ENCODE measurements at places on chromosomes 3 and 15.

- no peak for DNase-seq
Measured at GRCh38 chr15:64640146-64640871, 135.1 kb downstream of the RBPMS2 start.

DNA sequence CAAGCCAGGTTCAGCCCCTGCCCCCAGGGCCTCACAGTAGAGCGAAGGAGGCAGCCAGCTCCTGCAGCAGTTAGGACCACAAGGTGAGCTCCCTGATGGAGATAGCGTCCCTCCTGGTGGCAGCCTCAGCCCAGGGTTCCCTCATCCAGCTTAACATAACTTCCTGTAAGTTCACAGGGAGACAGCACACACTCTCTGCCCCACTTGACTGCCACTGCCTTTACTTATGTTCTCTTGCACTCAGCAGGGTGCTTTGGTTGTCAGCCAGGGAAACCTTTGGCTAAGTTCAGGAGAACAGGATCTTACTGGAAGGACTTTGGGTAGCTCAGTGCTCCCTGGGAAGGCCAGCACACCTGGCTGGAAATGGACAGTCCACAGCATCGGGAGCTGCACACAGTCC is 10.9 kb downstream of the KBTBD13 start:
- DNase-seq, result no peak

GRCh38 chr15:99671926-99672635 is 61.2 kb downstream of the LYSMD4 start:
- no peak for DNase-seq

DNA sequence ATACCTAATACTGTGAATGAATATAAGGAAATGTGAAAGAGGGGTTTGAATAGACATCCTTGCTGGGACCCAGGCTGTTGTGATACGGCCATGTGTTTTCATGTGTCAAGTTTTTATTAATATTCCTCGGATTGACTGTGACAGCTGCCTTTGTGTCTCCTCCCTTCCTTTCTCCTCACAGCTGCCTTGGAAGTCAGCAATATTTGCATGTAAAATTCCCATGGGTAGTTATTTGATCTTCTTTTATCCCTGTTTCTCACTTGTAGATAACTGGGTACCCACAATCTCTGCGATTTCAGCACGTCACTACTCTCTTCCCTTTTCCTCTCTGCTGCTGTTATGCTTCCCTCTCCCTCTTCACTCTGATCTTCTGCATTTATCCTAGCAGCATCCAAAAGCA is 9.4 kb downstream of the GPR156 start:
- DNase-seq, result no peak

DNA sequence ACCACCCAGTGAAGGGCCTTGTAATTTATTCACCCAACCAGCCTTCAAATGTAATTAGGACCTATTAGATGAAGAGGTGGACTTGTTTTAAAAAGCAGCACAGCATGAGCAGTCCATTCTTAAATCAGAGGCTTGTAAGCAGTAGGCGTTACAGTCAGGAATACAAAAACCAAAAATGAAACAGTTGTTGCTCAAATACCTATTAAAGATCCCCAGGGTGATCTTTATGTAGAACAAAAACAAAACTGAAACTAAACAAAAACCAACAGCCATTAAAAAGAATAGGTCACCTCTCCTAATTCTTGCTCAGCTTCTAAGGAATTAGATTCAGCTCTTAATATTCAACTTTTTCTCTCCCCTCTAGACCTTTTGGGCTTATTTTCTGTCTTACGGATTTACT is 104.9 kb upstream of the ST8SIA2 start:
- no peak for DNase-seq

GRCh38 chr3:151430821-151431484 is 29.9 kb downstream of the IGSF10 start:
- no peak for DNase-seq

DNA sequence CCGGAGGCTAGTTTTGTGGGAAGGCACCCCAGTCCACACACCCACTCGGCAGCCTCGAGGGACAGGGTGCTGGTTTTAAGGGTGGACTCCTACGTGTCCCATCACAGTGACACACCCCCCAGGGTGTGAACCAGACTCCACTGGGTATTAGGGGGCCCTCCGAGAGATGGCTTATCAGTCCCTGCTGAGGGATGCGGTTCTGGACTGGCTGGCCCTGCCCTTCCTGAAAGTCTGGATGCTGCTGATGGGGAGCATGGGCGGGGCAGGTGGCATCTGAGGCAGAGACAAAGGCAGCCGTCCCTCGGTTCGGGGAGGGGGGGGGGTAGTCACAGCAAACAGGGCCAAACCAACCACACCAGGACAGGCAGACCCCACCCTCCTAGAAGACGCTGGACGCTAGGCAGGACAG is 939 bp upstream of the ULK3 start:
- no peak for DNase-seq

DNA sequence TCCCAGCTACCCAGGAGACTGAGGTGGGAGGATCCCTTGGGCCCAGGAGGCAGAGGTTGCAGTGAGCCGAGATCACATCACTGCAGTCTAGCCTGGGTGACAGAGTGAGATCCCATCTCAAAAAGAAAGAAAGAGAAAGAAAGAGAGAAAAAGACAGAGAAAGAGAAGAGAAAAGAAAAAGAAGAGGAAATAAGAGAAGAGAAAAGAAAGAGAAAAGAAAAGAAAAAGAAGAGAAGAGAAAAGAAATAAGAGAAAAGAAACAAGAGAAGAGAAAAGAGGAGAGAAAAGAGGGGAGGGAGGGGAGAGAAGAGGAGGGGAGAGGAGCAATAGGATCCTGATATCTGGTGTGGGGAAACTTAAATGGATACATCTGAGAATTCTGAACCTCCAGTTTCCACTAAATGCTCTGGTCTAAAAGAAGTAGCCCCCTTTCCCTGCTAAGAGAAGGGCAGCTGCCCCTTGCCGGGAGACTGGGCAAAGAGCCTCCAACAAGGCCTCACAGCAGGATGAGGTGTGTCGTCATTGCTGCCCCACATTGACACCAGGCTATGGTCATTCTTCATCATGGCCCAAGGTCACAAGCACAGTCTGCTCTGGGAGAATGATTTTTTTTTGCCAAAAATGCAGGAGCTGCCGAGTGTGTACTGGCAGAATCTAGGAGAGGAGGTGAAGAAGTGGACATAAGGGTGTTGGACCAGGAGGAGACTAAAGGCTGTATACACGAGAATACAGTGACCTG is 21.1 kb upstream of the COMMD4 start:
- no peak for DNase-seq

DNA sequence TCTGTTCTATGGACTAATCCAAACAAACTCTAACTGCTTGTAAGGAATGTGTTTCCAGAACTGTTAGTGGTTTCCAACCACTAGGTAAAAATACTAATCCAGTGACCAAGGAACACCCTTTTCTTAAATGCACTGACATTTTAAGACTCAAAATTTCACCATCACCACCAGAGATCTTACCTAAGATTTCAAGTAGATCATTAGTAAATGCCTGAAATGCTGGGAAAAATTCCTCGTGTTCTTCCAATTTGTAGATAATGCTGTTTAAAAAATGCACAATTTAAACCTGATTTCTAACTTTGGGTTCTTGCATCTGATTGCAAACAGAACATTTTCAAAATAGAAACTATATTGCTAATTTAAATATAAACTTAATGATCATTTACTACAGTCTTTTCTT is 63.4 kb downstream of the ESYT3 start:
- DNase-seq, result no peak

DNA sequence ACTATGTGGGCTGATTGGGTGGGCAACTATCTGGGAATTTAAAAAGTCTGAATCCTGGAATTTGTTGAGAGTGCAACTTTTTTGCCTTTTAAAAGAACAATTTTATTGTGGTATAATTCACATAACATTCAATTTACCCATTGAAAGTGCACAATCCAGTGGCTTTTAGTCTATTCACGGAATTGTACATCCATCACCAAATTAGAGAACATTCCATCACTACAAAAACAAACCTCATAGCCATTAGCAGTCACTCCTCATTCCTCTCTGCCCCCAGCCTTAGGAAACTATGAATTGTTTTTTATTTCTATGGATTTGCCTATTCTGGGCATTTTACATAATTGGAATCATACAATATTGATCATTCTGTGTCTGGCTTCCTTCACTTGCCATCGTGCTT is 101.8 kb upstream of the ALDH1A3 start:
- no peak for DNase-seq

DNA sequence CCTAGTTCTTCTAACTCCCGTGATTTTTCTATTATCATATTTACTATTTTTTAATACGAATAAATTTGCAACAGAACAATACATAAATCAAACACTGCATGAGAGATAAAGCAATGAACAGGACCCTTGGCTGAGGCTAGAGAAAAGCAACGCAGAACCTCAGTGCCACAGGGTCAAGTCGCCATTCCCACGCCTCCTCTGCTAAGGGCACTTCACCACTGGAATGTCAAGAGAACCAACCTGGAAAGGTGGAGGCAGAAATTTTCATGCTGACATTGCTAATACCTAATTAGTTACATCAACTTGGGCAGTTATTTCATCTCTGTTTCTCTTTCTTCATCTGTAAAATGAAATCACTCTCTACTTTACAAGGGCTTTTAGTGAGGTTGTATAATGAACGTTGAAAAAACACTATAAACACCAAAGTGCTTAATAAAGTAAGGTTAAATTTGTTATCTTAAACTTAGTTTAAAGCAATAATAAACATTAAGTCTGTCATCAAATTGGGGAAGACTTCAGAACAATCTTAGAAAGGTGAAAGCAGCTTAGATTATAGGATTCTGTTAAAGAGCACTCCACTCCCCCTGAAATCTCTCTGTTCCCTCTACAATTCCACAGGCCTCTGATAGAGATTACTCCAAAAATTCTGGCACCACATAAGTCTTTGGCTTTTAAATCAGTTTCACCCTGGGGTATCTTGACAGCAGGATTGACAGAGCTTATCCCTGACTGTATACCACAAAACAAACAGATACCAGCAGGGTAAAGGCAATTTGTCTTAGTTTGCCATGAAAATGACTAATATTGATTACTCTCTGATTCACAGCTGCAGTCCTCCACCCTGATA is 41.9 kb downstream of the PLCH1 start:
- no peak for DNase-seq

DNA sequence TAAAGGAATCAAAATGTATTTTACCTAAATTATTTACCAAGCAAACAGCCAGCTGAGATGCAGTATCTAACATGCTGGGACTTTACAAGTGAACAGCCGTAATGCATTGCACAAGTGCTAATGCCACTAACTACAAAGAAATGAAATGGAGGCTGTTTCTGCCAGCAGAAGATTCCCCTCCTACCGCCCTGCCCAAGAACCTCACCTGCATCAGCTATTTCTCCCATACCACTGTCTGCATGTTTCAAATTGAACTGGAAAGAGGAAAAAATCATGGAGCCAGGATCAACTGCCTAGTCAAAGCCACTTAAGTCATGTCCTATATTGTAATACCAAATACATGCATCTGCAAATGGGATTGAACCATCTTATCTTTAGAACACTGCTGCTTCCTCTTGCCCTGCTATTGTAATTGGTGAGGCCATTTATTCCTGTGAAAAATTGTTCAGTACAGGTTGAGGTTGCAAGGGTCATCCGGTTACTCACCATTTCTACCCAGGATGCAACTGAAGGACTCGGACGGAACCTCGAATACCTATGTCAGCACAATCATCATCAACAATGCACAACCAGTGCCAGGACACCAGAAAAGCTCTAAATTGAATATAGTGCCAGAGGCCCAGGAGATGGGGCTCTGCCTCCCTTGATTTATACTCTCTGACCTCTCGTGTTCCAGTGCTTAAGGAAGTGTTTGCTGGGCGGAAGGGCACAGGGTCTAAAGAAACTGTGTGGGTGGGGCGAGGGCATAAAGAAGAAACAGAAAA is 27.5 kb downstream of the ANXA2 start:
- no peak for DNase-seq

DNA sequence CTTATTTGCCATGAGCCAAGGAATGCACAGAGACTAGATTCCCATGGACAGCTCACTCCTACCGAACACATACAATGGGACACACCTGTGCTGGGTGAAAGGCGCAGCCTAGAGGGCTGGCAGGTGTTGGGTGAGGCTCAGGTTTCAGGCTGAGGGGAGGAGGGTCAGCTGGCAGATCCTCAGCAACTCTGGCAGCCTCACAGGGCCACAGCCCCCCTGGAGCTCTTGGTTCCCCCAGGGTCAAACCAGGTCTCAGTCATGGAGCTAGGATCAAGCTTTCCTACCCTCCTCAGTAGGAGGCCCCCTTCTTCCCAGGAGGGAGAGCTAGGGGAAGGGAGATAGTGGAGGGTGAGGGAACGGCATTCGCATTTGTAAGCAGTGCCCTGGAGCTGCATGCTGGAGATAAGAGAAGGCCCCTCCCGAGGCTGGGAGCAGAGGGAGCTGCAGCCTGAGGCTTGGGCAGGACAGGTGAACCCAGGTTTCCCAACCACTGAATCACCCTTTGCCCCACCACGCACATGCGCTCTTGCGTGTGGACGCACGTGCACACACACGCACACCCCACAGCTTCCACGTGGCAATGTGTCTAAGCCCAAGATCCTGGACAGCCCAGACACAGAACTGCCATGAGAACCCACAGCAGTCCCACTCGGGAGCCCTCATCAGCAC is 26.3 kb upstream of the TFRC start:
- no peak for DNase-seq

DNA sequence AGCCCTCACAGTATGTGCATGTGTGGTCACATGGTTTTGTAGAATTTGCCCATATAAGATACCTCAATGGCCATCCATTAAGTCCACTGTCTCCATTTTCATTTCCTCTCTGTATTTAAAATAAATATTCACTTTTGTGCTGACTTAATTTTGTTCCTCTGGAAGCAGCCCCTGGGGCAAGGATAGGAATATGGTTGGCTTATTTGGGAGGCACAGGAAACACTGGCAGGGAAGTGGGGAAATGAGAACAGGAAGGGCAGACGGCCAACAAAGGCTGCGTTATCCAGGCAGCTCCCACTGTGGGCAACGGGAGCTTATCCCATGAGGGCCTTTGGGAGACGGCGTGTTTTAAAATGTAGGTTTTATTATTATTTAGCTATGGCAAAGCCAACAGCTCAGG is 148.6 kb downstream of the SHQ1 start:
- no peak for DNase-seq

DNA sequence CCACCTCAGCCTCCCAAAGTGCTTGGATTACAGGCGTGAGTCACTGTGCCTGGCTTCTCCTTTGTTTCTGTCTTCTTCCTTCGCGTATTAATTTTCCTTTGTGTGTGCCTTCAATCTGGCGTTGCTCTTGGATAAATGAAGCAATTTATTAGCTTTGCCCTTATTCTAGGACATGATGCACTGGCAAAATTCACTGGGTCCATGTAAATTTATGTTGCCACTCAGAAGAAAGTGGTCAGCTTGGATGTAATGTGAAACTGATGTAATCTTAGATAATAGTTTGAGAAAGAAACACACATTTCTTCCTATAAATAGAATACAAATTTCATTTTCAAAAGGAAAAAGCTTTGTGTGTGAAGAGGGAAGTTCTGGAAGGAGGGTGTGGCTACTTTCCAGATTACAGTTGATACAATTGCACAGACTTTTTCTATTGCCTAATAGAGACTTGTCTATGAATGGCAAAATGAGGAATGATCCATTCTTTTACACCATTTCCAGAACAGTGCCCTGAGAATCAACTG is 23.3 kb upstream of the ATP1B3 start:
- DNase-seq, result no peak

DNA sequence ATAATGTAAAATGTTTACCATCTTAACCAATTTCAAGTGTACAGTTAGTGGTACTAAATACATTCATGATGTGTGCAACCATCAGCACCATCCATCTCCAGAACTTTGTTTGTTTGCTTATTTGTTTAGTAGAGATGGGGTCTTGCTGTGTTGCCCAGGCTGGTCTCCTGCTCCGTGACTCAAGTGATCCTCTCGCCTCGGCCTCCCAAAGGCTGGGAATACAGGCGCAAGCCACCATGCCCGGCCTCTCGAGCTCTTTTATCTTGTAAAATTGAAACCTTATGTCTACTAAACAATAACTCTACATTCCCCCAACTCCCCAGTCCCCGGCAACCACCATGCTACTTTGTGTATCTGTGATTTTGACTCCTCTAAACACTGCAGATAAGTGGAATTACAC is 31.9 kb downstream of the FBXO45 start:
- no peak for DNase-seq

All from stromal cell of bone marrow (primary cell).